Glomerular endothelial cell (primary cell): ENCODE measurements at places on chromosomes 12 and 14. TPM values are rescaled to one million over a fixed set of nuclear protein-coding genes. Genes with fewer than 3 reads are reported as not detected.

ZDHHC22 gene
- total RNA-seq: not detected in 2 replicates

DNA sequence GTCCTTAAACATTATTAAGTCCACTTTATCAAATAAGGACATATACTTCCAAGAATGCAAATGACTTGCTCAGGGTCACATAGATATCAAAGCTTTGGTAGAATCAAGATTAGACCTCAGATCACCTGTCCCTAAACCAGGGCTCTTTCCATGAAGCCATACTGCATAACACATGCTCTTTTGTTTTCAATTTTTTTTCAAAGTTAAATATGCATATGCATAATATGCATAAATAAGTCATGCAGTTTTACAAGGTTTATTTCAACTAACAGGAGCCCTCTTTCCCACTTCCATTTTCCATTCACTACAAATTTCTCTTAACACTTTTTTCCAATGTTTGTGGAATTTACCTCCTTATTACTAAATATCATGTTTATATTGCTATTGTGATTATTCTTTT lies 53.1 kb downstream of the SIX1 start:
- DNase-seq: no peak

BRMS1L gene
- total RNA-seq: 4.8 and 5.3 TPM in 2 replicates

DIO2 gene
- 0.12 TPM in 1 of 2 replicates, not detected in the other for total RNA-seq

DNA sequence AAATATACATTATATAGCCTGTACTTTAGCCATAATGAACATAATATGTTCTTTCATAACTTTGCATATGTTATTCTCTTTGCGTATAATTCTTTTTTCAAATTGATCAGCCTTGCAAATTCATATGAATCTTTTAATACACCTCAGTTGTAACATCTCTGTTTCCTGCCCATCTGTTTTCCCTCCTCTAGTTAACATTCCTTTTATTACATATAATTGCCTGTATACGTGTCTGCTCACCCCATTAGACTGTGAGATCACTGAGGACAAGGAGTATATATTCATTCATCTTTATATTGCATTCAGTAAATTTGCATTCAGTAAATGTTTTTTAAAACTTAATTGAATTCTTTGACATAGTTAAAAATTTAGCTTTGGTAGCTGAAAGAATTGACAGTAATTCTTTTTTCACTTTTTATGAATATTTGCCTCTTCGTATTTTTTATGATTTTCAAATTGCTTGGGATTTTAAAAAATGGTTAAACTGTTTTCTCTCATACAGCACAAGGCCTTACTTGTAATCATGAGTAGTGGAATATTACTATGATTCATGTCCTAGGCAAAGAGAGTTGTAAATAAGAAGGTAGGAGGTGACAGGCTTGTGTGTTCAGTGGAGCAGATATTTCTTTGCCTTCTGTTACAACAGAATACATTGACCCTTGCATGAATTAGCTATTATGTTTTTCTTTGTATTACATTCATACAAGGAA lies 32.8 kb upstream of the KLHL42 start:
- no peak for DNase-seq

DNA sequence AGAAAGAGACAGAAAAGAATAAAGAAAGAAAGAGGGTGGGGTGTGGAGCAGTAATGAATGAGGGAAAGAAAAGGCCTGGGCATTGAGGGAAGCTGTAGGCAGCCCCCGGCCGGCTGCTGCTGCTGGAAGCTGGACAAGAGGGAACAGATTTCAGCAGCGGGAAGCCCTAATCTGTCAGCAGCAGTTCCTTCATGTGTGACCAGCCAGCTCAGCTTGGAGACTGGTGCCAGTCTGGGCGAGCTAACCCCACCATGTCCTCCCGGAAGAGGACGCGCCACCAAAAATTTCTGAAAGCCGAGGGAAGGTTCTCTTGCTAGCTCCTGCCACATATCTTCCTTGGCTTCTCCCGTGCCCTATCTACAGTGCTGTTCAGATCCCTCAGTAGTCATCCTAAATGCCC lies 236.8 kb downstream of the GRIN2B start:
- no peak for DNase-seq

MYF6 gene
- total RNA-seq: not detected in 2 replicates
